Stimulated activated CD4-positive, alpha-beta T cell treated with anti-CD3 and anti-CD28 coated beads, Interleukin-15, amount 100 ng/mL, for 1 hour (primary cell): ENCODE measurements at places on chromosomes 12 and 14.

DNA sequence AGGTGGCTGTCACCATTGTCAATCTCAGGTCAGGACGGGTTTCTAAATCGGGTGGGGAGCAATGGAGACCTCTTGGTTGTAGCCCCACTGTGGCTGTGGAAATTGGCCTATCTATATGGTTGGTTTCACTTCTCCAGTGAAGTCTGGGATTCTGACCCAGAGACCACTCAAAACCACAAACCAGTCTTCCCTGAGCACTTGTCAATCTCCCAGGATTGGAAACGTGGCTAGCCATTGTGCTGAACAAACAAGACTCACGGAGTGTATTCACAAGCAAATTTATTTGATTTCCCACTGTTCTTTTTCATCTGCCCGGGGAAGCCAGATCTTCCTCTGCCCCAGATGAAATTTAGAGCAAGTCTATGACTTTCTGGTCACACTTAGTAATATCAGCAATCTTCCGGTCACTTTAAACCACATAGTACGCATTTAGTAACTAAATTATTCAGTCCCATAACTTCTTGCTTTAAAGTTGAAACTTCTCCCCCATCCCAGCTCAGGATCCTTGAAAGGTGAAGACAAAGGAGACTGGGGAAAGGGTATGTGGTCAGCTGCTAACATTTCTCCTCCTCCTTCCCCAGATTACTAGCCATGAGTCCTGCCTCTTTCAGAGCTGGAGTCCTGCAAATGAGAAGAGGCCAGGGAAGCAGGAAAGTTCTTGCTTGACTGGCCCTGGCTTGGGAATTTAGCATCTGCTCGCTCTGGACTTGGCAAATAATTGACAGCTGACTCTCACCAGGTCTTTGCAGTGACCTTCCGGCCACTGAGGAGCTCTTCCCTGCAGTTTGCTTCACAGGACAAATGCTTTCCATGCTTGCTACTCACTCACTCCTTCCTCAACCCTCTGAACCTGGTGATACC is 123.2 kb upstream of the MAX start:
- no peak for DNase-seq

GRCh38 chr14:105489542-105490266 is 1.3 kb upstream of the TEDC1 start:
- peak; percentile 72 for DNase-seq

- DNase-seq: no peak
Measured at GRCh38 chr12:95412482-95413311, 61.3 kb upstream of the METAP2 start.

DNA sequence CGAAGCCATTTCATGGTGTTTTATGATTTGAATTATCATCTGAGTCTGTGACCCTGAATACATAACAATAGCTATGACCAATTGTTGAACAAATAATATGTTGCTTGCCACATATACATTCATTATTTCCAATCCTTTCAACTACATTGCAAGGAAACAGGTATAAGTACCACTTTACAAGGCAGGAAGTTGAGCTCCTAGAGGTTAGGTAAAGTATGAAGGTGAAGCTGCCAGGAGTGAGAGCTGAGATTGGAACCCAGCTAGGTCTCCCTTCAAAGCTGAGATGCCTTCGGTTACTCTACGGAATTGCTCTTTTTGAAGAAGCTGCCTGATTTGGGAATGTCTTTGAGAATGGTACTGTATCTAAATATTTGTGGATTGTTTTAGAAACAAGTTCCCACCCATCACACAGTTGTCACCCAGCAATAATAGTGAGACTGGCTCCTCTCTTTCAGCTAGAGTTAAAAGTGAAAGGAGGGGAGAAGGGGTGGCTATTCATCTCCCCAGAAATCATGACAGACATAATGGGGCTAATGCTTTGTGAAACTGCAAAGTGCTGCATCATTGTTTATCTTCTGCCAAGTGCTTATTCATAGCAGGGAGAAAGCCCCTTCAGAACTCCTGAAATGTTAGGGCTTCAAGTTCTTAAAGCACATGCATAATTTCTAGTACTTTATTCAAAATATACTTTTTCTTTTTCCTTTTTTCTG is 75.9 kb upstream of the AMIGO2 start:
- DNase-seq: no peak

DNA sequence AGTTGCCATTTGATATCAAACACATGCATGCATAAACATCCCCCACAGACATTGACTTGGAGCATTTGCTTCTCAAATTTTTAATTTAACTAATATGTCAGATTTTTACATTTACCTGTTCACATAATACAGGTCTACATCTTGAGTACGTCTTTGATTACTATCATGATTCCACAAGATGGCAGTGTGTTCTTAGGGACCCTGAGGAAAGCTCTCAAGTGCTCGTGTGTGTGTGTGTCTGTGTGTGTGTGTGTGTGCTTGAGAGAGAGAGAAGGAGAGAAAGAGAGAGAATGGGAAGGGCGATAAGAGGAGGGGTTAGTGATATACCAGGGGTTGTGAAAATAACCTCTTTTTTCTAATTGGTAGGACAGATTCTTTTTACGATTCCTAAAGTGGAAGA is 167.1 kb upstream of the OR4E1 start:
- DNase-seq: no peak

- DNase-seq: no peak
Measured at GRCh38 chr14:20706657-20707355, 18.2 kb downstream of the ANG start.

DNA sequence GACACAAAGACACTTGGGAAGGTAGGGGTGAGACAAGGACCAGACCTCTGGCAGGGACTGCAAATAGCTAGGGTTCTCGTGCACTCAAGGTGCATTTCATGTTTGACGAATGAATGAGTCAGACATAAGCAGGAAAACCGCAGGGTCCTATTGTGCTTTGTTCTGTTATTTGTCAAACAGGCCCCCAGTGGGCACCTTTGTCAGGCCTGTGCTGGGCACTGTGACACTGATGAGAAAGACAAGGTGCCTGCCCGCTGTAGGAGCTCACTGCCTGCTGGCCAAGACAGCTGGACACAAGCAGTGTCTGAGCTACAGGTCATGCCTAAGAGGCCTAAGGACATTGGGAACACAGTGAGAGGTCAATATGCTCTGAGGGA is 2.3 kb downstream of the OTUB2 start:
- DNase-seq: no peak

- no peak for DNase-seq
Measured at GRCh38 chr14:56813143-56813551, 2.9 kb upstream of the OTX2 start.

DNA sequence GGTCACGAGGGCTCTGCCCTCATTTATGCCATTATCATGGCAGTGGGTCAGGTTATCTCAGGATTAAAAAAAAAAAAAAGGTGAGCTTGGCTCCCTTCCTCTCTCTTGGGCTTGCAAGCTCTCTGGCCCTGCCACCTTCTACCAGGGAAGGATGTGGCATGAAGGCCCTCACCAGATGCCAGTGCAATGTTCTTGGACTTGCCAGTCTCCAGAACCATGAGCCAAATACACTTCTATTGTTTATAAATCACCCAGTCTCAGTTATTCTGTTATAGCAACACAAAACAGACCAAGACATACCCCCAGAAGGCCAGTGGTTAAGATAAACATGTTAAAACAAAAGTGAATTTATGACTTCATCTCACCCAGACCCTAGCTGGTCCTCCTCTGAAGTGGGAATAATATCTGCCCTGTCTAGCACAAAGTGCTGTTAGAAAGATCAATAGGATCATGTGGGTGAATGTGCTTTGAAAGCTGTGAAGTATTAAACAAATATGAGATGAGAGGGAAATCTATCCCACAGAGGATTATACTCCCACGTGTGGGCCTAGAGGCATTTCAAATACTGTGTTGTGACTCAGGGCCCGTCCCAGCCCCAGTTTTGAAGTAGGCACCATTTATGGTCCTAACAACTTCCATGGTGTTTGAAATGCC is 88.6 kb downstream of the NINJ2 start:
- DNase-seq: no peak

- no peak for DNase-seq
Measured at GRCh38 chr14:37081218-37081617, 91.2 kb downstream of the SLC25A21 start.

DNA sequence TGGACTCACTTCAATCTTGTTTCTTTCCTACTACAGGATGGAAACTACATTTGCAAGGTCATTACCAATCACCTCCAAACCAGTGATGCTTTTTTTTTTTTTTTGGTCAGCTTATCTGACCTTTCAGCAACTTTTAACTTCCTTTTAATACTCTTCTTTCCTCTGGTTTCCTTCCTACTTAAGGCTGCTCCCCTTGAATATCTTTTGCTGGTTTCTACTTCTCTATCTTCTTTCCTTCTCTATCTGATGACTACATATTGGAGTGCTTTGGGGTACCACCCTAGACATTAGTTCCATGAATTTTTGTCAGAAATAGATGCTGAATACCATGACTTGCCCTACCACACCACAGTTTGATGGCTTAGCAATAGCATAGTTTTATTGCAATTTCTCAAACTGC is 197.7 kb upstream of the DDHD1 start:
- no peak for DNase-seq

DNA sequence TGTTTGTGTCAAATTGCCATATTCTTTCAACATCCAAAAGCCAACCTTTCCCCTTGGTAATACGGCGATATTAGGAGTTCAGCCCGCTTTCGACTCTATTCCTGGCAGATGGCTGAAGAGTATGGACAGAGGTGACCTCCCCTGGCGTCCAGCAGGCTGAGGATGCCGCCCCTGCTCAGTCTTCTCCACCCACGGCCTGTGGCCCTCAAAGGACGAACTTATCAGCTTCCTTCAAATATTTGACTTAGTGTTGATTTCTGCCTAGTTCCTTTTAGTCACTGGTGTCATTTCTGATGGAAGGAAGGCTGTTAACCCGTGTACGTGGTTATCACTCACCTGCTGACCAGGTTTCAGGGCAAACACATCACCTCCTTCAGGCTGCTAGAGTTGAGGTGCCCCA is 65.0 kb downstream of the TESC start:
- DNase-seq: no peak

DNA sequence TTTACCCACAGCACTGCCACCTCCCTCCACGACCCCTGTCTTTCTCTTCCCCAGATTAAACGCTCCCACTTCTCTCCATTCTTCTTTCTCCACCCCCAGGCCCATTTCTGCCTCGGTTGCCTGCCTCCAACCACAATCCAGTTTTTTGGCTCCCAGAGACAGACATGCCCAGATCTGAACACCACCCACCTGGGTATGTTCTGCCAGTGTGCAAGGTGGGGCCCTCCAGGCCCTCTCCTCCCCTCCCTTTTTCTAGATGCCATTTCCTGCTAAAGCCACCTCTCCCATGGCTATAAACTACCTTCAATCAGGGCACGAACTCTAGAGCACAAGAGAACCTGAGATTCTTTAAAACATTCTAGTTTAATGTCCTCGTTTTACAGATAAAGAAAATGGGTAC is 63.3 kb downstream of the IRF2BPL start:
- DNase-seq: no peak

DNA sequence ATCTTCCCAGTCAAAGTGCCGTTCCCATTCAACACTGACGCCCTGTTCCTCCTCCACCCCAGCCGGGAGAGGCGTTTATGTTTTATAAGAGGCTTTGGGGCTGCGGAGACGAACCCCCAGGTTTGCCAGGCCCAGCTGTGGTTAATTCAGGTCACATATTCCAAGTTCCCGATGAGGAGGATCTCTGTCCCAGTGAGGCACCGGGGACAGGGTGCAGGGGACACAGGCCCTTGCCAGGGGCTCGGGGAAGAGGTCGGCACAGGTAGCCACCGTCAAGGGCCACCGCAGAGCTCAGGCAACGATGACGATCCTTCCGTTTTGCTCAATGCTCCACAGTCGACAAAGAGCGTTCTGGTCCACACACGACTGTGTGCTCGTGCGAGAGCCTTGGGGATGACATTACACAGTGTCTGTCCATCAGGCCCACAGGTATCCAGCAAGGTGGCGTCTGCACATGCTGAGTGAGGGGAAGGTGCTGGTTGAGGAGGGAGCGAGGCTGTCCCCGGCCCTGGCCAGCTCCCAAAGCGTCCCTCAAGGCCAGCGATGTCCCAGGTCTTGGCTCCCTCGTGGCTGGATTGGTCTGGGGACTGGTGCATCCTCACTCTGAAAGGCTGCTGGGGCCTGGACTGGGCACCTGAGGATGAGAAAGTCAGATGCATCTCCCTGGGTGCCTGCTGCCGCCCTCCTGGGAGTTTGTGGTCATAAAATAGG is 189.2 kb upstream of the C14orf180 start:
- DNase-seq: no peak

DNA sequence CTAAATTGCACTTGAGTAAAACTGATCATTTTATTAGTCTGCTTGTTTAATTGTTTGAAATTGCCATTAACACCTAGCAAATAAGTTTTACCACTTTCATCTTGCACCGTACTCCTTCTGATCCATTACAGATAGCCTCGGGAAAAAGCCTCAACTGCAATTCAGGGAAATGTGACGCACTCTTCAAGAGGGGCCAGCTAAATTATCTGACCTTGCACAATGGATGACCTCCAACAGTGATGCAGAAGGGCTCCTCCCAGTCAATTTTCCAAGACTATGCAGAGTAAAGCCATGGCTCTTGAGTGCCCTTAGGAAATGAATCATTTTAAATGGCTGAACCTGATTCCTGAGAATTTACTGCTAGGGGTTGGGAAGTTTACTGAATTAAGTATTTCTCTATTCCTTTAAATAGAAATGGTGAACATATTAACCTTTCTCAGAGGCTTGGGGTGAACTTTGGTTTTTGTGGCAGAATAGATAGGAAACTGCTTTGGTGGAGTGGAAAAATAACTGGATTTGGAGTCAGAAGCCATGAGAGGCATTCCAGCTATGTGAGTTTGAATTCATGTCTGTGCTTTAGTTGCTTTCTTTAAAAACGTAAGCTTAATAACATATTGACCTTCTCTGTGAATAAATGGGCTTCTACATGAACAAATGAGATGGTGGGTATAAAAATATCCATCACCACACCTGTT is 64.8 kb upstream of the OVCH1 start:
- no peak for DNase-seq

- DNase-seq: no peak
Measured at GRCh38 chr14:89344920-89345254, 72.1 kb downstream of the FOXN3 start.

DNA sequence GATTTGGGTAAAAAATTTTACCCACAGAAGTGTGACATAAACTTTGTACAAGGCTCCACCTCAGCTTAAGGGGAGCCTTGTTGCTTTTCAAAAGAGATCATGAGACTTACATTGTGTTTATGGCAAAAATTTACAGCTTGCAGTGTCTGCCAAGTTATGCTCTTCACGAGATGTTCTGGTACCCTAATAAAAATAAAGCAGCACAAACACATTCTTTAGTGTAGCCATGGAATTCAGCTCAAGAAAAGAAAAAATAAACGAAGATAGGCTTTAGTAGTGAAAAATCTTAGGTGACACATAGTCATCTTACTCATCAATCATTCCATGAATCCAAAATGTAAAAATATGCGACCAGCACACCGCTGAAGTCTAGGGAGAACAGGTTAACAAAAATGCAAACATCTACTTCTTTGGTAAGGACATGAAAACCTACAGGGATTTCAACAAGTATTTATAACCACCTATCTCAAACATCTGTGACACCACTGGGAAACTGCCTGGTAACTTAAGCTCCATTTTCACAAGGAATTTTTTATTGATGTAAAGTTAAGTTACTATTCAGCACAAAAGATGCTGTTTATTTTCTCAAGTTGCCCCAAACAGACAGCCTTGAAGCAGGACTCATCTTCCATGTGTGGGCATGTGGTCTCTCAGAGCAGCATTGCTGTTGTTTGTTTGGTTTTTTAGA is 32.9 kb downstream of the DMAC2L start:
- no peak for DNase-seq

GRCh38 chr12:6606331-6607131 is 648 bp downstream of the CHD4 start:
- DNase-seq: peak; percentile 37
